ENCODE measurements at places on chromosomes 3 and 15.

DNA sequence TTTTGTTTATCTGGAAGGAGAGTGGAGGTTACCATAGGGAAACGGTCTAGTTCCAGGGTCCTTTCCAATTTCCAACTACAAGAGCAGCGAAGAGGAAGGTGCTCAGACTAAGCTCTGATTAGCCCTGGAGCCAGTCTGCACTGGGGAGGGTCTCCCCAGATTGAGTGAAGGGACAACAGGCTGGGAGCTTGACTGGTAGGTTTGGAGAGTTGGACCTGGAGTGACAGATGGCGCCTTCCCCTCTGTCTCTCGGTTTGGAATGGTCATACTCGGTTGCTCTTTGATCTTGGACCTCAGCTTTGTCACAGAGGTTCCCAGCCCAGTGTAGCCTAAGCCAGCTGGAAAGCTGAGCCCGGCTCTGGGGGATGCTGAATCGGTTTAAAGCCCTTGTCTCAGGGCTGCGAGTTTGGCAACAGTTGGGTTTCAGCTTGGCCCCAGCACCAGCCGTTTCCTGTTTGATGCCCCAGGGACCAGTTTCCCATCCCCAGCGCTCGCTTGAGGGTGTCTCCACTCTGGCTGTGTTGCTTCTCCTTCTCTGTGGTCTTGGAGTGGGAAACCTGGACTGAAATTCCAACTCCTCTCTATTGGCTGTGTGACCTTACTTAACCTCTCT lies 53.1 kb upstream of the ULK4 start:
- peak; percentile 20 for DNase-seq

- no peak for DNase-seq
These were observed 11.5 kb downstream of the GXYLT2 start for GRCh38 chr3:72899349-72899765.

GRCh38 chr15:68271854-68272471 lies 5.6 kb upstream of the FEM1B start:
- no peak for DNase-seq

GRCh38 chr15:101014921-101015841 lies 96.0 kb downstream of the LRRK1 start:
- DNase-seq = peak; percentile 67

DNA sequence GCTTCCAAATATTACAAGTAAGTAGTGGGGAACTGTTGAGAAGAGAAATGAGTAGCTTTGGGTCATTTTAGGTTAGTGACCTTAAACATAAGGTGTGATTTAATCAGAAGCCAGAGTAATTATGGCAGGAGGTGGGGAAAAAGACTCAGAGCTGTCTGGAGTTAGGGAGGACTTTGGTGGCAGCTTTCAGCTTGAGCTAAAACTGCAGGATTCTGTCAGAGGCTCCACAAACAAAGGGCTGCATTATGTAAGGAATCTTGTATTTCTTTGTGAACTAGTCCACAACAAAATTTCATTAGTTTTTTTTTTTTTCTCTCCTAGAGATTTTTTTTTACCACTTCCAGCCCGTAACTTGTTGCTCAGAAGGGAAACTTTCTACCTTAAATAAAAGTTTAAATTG lies 345.3 kb downstream of the TIGIT start:
- no peak for DNase-seq

DNA sequence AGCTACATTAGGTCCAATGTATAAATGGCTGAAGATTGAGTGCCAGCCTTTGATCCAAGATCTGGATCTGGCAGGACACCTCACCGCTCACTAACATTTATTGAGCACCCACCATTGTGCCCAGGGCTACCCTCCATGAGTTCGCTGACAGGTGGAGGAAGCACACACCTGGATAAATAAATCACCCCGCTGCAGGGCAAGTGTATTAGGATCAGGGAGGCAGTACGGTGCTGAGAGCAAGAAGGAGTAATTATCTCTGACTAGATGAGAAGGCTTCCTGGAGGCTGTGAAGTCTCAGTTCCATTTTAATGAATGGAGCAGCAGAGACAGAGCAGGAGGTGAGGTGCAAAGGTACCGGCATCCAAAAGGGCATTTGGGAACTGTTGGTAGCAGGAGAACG lies 104.1 kb downstream of the LIPC start:
- no peak for DNase-seq

DNA sequence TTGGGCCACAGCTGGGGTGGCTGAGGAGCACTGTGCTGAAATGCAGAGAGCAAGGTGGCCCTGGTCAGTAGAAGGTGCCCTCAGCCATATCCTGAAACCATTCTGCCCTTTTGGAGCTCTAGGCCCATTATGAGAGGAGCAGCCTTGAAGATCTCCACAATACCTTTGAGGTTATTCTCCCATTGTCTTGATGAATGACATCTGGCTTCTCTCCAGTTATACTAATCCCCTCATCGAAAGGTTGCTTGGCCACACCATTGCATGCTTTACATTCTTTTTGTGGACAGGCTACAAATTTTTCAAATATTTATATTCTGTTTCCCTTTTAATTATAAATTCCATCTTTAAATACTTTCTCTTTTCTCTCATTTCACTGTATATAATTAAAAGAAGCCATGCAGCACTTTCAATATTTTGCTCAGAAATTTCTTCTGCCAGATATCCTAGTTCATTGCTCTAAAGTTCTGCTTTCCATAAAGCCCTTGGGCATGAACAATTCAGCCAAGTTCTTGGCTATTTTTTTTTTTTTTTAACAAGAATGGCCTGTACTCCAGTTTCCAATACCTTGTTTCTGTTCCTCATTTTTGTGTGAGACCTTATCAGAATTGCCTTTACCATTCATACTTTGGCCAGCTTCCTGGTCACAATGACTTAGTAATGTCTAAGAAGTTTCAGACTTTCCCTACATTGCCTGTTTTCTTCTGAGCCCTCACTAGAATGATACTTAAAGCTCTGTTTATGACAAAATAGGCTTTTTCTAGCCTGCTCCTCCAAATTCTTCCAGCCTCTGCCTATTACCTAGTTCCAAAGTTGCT lies 138.9 kb upstream of the SGO1 start:
- no peak for DNase-seq

- DNase-seq = no peak
These were observed 3.9 kb downstream of the MAPKAPK3 start for GRCh38 chr3:50620820-50621219.

DNA sequence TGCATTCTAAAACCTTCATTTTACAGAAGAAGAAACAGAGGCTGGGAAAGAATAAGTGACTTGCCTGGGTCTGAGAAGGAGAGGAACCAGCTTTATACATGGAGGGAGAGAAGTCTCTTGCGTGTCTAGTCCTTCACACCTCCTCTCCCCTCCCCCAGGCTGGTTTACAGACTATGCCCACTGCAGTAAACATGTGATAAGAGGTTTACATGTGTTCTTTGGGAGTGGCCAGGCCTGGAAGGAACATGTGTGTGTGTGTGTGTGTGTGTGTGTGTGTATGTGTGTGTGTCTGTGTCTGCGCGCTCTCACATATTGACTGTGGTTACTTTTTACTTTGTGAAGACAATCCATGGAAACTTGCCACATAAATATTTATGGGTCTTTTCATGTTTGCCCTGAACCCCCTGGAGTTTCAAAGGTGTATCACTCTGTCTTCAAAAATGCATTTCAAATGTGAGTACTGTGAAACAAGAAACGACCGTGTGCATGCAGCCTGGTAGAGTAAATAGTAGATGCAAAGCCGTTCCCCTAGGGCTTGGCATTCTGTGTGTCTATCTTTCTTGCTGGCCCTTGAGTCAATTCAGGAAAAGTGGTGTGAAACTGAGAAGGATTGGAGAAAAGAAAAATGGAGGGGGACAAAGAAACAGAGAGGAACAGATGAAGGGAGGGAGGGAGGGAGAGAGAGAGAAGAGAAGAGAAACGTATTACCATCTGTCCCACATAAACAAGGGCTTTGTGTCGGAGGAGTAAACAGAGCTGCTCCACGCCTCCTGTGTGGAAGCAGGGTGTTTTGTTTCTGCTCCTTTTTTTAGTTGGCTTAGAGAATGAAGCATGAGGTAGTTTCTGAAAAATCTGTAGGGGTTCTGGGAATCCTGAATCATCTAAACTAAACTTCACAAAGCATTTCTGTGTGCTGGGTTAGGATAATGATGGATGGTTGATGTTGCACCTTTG lies 51.7 kb downstream of the CLDN11 start:
- no peak for DNase-seq

- no peak for DNase-seq
These were observed 459.0 kb upstream of the DPH6 start for GRCh38 chr15:36004891-36005490.

- DNase-seq = no peak
These were observed 290.6 kb downstream of the SATB1 start for GRCh38 chr3:18134386-18135059.

GRCh38 chr3:17259685-17260084 lies 374.9 kb downstream of the PLCL2 start:
- no peak for DNase-seq

DNA sequence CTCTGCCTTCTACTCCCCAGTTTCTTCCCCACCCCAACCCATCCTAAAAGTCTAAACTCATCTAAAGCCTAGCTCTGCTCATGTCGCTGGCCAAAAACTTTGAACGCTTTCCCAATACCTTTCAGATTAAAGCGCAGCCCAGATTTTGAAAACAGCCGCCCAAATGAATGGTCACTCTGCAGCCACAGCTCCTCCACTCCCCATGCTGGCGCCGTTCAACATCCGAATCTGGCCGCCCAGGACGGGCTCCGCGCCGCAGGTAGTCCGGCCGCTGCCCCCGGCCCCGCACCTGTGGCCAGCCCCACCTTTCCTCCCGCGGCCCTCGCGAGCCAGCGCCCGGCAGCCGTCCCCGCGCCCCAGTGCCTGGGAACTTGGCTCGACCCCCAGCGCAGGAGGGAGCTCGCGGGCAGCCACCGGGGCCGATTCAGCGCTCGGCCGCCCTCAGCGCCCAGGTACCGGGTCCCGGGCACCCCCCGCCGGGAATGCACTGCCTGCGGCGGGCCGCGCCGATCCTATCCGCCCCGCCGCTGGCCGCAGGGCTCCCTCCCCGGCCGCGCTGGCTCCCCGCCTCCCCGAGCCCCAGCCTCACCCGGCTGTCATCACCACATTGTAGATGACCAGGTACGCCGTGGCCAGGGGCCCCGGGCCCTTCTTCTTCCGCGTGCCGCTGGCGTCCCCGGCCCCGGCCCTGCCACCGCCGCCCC lies 417 bp downstream of the HACD2 start:
- no peak for DNase-seq

DNA sequence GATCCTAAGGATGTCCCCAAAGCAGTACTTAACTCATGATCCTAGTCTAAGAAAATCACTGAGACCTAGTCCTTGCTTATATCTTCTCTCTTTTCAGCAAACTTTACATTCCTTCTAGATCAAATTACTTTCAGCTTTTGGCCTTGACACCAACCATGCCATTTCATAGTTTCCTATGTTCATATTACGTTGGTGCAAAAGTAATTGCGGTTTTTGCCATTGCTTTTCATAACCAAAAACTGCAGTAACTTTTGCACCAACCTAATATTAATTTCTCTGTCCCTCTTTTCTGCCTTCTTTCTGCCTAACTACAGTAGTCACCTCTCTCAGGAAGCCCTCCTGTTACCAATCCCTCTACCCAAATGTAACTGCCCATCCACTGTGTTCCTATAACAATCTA lies 36.8 kb downstream of the CCDC191 start:
- DNase-seq = no peak

- no peak for DNase-seq
These were observed 98.2 kb downstream of the DCLK3 start for GRCh38 chr3:36666166-36666565.

DNA sequence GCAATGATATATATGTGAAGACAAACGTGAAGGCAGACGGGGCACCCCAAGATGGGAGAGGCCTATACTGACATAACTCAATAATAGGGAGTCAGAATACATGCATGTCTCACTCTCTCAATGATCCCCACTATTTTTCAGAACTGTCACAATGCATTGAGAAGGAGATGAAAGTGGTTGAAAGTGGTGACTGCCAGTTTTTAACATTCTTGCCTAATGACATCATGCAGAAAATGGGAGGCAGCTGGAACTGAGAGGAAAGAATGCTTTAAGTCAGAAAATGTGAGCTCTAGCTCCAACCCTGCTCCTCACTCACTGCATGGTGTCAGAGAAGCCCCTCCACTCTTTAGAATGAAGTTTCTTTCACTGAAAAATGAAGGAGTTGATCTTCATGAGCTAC lies 55.3 kb upstream of the P2RY1 start:
- no peak for DNase-seq

DNA sequence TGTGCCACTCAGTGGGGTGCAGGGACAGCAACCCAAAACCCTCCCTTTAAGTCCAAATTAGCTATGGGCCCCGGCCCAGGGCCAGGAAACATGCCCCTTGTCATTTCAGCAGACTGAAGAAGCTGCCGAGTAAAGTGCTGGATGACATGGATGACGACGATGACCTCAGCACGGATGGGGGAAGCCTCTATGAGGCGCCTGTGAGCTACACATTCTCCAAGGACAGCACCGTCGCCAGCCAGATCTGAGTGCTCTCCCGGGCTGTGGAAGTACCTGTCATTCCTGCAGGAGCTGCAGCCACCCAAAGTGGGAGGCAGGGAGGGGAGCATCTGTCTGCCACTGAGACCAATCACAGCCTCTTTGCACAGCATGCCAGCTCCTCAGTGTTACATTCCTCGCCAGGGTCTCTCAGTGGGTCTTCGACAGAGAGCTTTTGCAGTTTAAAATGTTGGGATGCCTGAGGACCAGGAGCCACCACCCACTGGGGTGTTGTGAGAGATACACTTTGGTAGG lies 44.4 kb upstream of the MYZAP start:
- DNase-seq = no peak

GRCh38 chr3:148089171-148089570 lies 608.5 kb upstream of the AGTR1 start:
- no peak for DNase-seq

DNA sequence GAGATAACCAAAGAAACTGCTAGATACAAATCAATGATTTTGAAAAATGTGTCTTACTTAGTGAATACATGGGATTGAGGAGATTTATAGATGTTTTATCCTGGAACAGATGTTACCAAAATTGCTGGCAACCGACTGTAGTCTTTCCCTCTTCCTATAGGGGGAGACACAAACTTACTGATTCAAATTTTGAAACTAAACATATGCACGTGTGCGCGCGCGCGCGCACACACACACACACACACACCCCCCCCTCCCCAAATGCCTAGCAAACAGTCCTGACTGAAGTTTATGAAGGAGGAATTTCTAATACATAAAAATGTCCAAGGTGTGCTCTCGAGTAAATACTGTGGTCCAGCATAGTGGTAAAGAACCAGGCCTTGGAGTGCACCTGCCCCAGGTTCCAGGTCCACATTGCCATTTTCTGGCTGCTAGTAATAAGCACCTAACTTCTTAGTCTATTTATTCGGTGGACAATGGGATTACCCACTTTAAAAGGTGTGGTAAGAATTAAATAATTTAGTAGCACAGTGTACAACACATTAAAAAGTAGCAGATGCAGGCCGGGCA lies 18.5 kb upstream of the C3orf62 start:
- peak; percentile 34 for DNase-seq
